Left colon (tissue), 2 donors: ENCODE measurements at places on chromosomes 3 and 15. TPM values are rescaled to one million over a fixed set of nuclear protein-coding genes. Genes with fewer than 3 reads are reported as not detected.

DNA sequence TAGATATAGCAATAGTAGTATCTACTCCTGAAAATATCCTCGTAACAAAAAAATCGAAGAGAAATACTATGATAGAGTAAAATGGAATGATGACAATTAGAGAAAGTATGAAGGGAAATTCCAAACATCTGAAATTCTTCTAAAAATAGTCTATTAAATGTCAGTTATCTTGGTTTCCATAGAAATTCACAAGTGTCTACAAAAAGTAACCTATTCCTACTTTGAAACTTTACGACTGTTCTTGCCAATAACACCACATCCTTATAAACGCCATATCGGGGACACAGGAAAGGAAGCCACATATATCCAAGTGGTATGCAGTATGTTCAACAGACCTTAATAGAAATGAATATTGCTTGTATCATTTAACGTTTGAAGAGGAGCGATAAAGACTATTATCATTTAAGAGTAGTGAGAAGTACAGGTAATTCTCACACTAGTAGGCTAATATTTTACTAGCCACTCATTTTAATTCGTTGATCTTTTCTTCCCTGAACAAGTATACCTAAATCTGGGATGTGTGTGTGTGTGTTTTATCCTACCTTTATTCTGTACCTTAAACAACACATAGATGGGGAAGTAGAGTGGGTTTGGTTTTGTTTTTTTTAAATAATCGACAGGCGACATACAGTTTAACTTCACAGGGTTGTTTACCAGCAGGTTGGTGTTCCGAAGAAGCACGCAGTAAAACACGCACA lies 1.2 kb downstream of the GPR176 start:
- no peak for DNase-seq

DNA sequence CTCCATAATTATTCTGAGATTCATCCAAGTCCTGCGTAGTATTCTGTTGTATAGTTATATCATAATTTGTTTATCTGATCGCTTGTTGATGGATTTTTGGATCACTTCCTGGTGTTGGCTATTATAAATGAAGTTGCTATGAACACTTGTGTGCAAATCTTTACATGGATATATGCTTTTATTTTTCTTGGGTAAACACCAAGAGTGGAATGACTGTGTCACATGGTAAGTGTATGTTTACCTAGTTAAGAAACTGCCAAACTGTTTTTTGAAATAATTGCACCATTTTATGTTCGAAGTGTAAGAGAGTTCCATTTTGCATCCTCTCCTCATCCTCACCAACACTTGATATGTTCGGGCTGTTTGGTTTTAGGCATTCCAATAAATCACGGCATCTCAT lies 360.4 kb upstream of the FRG2C start:
- DNase-seq: no peak

- DNase-seq: no peak
Observed at GRCh38 chr3:169751875-169752274, 13.0 kb downstream of the TERC start.

GOLGA8M gene
- total RNA-seq: 1.1 TPM

UTS2B gene
- total RNA-seq: not detected

- no peak for DNase-seq
Observed at GRCh38 chr3:138451595-138452162, 17.3 kb downstream of the ESYT3 start.

DNA sequence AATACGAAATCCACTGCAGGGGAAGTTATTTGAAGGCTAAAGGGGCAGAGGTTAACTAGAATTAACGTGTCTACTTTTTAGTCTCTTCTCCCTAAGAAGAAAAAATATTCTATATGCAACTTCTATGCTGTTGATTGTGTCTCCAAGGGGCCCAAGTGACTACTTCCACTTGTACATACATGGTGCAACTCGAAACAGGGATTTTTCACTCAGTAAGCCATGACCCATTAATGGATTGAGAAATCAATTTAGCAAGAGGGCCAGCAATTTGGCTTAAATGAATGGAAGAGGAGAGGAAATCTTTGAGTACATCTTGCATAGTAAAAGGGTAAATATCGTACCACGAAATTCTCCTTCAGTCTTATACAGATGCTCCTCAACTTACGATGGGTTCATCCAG lies 151.1 kb upstream of the HES1 start:
- no peak for DNase-seq

GRCh38 chr15:79168922-79169456 lies 78.4 kb upstream of the RASGRF1 start:
- DNase-seq: no peak

- no peak for DNase-seq
Observed at GRCh38 chr3:174158674-174159073, 700.5 kb upstream of the NAALADL2 start.

DNA sequence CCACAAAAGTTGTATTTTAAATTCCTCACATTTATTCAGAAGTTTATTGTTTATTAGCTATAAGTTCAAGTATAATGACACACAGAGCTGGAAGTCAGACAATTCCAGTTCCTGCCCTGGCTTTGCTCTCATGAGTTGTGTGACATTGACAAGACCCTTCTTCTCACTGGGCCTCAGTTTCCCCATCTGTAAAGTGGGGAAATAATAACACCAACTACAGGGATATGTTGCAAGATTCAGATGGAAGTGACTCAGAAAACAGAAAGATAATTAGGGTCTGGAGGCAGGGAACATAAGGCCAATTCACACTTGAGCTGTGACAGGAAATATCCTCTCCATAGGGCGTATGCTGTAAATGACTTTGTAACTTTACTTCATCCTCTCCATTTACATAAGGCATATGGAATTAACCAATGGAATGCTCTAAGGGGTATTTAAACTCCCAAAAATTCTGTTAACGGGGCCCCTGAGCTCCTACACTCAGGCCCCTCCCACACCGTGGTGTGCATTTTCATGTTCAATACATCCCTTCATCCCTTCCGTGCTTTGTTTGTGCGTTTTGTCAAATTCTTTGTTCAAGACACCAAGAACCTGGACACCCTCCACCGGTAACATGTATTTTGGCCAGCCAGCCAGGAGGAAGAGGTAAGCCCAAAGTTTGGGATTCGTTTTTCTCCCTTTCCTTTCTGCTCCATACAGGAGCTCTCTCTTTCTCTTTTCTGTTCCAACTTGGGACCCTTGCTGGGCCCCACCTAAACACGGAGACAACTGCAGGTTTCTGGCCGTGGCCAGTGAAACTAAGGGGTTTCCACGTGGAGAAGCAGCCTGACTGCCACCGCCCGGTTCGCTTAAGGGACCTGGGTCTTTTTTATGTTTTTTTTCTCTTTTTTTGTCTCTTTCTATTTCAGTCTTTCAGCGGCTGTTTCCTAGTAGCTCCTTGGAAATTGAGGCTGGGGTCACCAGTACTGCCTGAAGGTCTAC lies 16.9 kb downstream of the CYP11A1 start:
- no peak for DNase-seq

GRCh38 chr3:138202945-138203701 lies 16.0 kb downstream of the ARMC8 start:
- no peak for DNase-seq

GRCh38 chr3:27675287-27675686 lies 46.8 kb downstream of the EOMES start:
- DNase-seq: no peak

PLSCR2 gene
- total RNA-seq: 0.70 TPM

GRCh38 chr15:28998511-28998910 lies 112.7 kb downstream of the APBA2 start:
- no peak for DNase-seq

GPR62 gene
- total RNA-seq: not detected

GRCh38 chr3:117263745-117264144 lies 554.2 kb downstream of the TUSC7 start:
- no peak for DNase-seq

GRCh38 chr3:5754602-5755001 lies 567.1 kb downstream of the EDEM1 start:
- DNase-seq: no peak

DNA sequence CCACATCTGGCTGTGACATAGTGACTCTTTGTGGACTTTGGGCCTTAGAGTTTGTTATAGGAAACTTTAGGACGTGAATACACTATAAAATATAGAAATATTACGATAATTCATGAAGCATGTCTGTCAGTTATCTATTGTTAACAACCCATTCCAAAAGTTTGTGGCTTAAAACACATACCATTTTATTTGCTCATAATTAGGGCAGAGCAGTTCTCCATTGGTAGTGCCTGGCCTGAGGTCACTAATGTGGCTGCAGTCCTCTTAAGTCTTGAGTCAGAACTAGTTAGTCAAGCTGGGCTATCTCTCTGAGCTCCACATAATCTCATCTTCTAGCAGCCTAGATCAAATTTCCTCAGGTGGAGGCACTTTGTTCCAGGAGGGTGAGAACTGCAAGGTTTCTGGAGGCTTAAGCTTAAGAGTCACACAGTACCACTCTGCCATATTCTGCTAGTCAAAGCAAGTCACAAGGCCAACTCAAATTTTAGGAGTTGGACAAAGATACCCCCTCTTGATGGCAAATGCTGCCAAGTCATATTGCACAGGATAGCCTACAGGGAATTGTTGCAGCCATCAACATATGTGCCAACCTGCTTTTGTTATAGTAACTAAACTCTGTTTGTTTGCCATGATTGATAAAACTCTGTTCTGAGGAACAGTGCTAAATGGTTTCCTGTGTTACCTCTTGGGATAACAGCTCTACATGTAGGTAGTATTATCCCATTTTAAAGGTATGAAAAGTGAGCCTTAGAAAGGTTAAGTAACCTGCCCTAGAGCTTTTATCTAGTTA lies 8.7 kb downstream of the ATXN7 start:
- DNase-seq: no peak

GRCh38 chr3:183641882-183642281 lies 6.5 kb downstream of the KLHL24 start:
- no peak for DNase-seq

MYEF2 gene
- 12.3 TPM for total RNA-seq

DNA sequence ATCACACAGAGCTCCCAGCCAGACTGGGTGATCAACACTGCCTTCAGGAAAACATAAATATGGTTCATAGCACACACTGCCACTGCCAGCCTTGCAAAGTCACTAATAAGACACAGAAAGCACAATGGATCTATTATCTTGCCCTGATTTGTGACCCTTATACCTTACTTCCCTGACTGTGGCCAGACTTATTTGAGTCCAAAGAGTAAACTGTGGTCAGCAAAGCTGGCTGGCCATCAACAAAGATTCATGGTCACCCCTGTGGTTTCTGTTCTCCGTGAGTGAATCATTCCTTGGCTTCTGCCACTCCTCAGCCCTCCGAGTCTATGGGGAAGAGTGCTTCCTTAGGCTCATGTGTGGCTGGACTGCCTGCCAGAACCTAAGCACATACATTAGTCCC lies 437.7 kb downstream of the RAP2B start:
- DNase-seq: no peak

UROC1 gene
- total RNA-seq: not detected

DNA sequence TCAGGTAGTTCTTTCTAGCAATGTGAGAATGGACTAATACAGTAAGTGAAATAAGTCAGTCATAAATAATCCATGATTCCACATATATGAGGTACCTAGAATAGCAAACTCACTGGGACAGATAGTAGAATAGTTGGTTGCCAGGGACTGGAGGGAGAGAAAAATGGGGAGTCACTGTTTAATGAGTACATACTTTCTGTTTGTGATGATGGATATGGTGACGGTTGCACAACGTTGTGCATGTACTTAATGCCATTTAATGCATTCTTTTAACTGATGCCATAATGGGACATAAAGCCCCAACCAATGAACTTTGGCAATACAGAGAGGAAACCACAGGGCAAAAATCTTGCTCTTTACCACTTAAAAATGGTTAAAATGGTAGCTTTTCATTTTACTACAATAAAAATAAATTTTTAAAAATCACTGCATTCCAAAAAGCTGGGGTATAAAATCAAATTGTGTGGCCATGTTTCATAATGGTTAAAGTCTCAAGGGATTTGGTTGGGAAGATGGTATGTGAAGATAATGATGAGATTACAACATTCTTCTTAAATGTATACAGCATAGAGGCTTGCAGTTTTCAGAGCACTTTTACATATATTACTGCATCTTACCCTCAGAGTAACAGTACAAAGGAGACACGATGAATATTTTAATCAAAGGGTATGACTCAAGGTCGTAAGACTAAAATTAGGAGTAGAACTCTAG lies 45.2 kb downstream of the ADAM10 start:
- DNase-seq: no peak

GRCh38 chr3:157238457-157238856 lies 78.5 kb upstream of the CCNL1 start:
- DNase-seq: no peak

- no peak for DNase-seq
Observed at GRCh38 chr3:46365041-46365440, 5.7 kb upstream of the CCR5 start.

- no peak for DNase-seq
Observed at GRCh38 chr3:151265866-151266265, 12.5 kb downstream of the P2RY14 start.
